ENCODE measurements at places on chromosomes 2 and 18.

- DNase-seq = no peak
These were observed 110.3 kb upstream of the ST6GAL2 start for GRCh38 chr2:106996171-106996769.

DNA sequence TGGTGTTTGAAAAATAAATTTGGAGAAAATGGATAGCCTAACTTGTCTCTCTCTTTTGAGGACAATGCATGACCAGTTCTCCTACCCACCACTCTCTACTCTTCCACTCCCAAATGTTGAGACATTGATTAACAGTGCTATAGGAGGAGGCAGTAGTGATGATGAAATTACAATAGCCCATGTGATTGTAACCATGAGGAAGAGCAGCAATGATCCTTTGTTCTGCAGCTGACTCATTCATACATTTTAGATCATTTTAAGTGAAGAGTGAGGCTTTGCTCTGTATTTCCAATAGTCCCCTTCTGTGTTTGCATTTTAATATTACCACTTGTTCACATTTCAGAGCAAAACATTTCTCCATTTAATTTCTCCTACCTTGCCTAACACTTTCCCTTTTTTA is 592.3 kb downstream of the THSD7B start:
- no peak for DNase-seq

GRCh38 chr2:145638675-145639074 is 1118.8 kb upstream of the ZEB2 start:
- DNase-seq = no peak

DNA sequence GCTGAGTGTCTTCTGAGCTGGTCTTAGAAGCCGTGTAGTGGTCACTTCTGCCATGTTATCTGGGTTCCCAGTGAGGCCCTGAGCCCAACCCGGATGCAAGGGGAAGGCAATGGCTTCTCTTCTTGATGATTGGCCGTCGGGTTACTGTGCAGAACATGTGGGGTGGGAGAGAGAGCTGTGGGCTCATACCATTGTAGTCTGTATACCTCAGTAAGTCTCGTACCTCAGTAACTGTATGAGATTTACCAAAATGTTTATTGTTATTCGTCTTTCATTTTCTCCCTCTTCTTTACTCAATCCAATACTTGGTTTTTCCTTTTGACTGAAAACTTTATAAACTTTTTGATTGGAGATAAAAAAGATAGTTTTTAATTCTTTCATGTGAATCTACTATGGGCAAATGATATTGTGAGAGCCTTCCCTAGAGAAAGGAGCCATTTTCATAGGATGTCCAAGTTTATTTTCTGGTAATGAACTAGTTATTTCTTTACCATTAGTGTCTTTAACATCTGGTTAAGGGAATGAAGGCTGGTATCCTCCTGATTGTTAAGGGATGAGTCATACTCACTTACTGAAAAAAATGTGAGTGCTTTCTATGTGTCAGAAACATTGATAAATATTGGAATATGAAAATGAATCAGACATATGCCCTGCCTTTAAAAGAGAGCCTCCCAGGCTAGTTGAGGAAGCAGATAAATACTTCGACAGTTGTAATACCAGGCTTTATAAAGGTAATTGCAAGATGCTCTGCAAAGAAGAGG is 129.9 kb downstream of the PRPF40A start:
- DNase-seq = no peak

- no peak for DNase-seq
These were observed 4.5 kb upstream of the ATL2 start for GRCh38 chr2:38381381-38382143.
